Amniotic epithelial cell (primary cell): ENCODE measurements at places on chromosomes 1 and 21.

GRCh38 chr1:233113009-233113879, 162.8 kb downstream of the NTPCR start:
- peak; percentile 100 for DNase-seq

DNA sequence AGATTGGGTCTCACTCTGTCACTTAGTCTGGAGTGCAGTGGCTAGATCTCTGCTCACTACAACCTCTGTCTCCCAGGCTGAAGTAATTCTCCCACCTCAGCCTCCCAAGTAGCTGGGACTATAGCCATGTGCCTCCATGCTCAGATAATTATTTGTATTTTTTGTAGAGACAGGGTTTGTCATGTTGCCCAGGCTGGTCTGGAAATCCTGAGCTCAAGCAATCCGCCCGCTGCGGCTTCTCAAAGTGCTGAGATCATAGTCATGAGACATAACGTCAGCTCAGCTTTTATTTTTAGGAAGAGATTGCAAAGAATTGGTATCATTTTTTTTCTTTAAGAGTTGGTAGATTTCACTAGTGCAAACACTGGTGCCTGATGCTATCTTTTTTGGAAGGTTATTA, 244.9 kb downstream of the DSCAM start:
- DNase-seq = no peak

DNA sequence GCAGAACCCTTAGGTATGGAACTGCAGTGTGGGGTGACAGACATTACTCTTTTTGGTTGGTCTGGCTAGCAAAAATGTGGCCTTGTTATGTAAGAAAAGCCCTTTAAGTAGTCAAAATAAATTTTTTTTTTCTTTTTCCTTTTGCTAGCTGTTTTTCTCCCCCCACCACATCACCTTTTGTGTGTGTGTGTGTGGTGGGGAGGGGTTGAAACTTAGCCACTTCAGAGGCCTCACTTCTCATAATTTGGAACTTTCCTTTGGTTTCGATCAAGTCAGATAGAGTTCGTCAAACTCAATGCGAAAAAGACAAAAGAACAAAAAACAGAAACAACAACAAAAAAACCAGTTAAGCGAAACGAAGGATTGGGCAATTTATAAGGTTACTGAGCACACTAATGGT, 1.9 kb upstream of the PRMT2 start:
- no peak for DNase-seq

DNA sequence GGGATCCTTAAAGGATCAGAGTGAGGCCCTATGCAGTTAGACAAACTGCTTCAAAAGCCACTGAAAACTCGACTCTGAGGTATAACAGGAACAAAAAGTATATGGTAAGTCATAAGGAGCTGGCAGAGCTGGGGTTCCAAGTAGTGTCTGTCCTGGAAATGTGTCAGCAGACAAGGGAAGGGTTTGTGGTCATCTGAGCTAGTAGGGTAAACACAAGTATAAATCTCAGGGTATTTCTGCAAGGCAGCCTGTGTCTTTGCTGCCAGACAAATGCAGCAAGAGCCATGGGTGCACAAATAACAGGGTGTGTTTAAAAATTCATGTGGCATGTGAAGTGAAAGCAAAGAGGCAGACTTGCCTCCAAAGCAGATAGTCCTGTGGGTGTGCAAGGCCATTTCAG, 759.0 kb upstream of the ADAMTS5 start:
- peak; percentile 45 for DNase-seq

- DNase-seq = no peak
Measured at GRCh38 chr1:239306426-239306825, 79.9 kb upstream of the CHRM3 start.

GRCh38 chr1:16396591-16396990, 29.5 kb downstream of the SZRD1 start:
- DNase-seq = peak; percentile 84

- DNase-seq = peak; percentile 57
Measured at GRCh38 chr1:164712131-164713036, 153.4 kb downstream of the PBX1 start.

DNA sequence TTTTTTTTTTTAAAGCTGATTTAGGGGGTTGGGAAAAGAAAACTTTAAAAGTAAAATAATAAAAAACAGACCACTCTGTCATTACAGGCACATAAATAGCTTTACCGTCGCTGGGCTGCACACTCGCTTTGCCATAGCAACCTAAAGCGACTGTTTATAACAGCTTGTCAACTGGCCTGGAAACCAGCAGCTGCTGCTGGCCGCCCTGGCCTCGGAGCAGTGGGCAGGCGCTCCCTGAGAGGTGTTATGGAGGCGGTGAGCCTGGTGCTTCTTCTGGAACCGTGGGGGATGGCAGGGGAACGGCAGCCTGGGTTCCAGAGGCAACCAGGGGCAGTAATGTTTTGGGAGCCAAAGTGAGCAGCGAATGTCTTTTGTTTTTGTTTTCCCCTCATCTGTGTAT, 45.7 kb downstream of the ATP2B4 start:
- DNase-seq = peak; percentile 57

DNA sequence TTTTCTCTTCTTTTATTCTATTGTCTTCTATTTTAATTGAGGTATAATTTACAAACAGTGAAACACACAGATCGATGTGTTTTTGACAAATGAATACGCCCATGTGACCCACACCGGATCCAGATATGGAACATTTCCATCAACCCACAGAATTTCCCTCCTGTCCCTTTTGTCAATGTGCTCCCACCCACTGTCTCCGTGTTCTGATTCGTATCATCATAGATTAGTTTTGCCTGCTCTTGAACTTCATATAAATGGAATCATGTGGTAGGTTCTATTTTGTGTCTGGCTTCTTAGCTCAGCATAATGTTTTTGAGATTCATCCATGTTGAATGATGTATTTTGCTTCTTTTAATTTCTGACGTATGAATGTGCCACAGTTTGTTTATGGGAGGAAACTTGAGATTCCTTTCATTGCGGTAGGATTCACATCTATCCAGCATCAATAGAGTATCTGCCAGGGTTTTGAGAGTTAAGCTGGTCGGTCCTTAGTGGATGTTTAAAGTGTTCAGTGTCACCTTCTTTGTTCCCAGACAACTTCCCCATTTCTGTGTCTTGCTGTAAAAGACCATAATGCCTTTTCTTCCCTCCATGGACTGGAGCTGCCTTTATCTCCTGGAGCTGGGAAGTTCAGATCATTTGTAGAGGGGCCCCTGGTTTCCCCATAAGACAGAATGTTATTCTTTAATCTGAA, 14.7 kb downstream of the NAV1 start:
- no peak for DNase-seq

GRCh38 chr1:157080714-157081113, 18.9 kb downstream of the ETV3L start:
- DNase-seq = no peak

DNA sequence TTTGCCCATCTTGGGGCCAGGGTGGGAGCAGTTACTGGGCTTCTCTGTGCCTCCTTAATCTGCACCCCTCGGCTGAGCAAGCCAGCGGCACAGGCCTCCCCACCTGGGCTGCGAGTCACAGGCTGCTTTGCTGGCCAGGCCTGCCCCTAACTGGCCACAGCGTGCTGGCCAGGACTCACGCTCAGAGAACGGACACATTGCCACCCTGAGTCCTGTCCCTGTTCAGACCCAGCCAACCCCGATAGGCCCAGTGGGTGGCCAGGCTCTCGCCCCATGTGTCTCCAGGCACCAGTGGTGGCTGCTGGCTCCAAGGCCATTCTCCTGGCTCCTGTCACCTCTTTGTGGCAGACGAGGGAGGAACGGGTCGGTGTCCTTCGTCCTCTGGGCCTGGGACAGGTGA, 61.3 kb downstream of the MORN1 start:
- no peak for DNase-seq

- DNase-seq = no peak
Measured at GRCh38 chr1:157721985-157722384, 21.4 kb upstream of the FCRL3 start.

GRCh38 chr1:243754348-243754747, 95.7 kb downstream of the AKT3 start:
- no peak for DNase-seq

DNA sequence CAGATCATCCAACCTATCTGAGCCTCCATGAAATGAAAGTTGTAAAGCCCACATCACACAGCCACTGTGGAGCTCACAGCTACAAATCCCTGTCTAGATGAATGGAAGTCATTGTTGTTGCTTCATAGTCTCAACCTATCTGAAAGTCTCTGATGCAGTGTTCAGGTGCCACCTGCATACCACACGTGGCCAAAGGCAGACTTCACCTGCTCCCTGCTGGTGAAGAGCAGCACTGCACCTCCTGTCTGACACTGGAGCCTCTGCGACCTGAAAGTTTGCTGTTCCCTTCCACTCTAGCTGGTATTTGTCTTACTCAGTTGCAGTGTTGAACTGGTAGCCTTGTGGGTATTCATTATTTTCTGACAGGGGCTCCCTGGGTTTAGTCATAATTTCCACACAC, 18.4 kb downstream of the LORICRIN start:
- DNase-seq = no peak

GRCh38 chr1:121516234-121516967, 331.6 kb downstream of the SRGAP2C start:
- peak; percentile 7 for DNase-seq

DNA sequence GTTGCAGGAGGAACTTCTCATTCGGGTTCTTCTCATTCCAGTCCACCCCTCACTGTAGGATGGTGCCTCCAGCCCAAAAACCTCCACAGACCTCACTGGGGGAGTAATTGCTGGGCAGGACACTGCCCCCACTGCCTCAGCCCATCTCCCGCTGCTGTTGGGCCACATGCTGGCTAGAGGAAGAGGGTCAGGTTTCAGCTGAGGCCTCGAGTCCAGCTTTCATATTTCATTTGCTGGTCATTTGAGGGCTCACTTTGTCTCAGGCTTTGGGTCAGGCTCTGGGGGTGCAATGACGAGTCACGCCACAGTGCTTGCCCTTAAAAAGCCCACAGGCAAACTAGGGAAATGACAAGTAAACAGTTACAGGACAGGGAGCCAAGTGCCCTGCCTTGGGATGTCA, 9.3 kb downstream of the CDK18 start:
- DNase-seq = no peak

- DNase-seq = no peak
Measured at GRCh38 chr1:23796466-23797271, 3.9 kb downstream of the GALE start.

GRCh38 chr1:102967786-102968185, 140.5 kb downstream of the COL11A1 start:
- DNase-seq = peak; percentile 6

DNA sequence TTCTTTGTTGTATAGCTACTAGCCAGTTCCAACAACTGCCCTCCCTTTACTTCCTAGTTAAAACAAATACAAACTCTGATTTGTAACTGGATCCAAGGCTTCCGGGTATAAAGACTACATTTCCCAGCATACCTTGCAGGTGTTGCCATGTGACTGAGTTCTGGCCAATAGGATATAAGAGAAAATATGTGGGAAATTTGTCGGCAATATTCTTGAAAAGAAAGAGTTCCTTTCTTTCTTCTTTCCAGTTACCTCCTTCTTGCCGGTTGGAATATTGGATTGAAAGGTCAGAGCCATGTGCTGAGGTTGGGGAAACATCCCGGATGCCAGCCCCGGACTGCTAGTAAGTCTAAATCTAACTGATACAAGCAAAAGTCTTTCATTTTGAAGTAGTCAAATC, 23.0 kb upstream of the ZBTB40 start:
- peak; percentile 66 for DNase-seq

- DNase-seq = no peak
Measured at GRCh38 chr1:31372751-31373055, 173 bp downstream of the FABP3 start.

GRCh38 chr21:44453120-44453519, 2.2 kb upstream of the LRRC3 start:
- DNase-seq = no peak

- peak; percentile 64 for DNase-seq
Measured at GRCh38 chr1:75908717-75909152, 23.5 kb downstream of the ASB17 start.

DNA sequence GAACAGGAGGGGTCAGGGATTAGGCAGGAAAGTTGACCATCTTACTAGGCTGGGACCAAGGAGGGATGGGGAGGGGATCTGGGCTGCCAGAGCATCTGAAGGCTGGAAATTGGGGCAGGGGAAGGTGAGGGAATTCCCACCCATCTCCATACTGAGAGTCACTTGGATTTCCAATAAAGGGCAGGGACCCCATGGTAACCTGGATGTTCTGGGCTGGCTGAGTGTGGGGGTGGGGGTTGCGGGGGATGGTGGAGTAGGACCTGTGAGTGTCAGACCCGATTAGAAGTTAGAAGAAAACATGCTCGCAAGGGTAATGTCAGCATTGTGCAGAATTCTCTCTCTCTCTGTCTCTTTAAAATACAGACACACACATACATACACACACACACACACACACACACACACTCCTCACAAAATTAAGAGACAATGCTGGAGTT, 40.0 kb upstream of the EPS15 start:
- no peak for DNase-seq

DNA sequence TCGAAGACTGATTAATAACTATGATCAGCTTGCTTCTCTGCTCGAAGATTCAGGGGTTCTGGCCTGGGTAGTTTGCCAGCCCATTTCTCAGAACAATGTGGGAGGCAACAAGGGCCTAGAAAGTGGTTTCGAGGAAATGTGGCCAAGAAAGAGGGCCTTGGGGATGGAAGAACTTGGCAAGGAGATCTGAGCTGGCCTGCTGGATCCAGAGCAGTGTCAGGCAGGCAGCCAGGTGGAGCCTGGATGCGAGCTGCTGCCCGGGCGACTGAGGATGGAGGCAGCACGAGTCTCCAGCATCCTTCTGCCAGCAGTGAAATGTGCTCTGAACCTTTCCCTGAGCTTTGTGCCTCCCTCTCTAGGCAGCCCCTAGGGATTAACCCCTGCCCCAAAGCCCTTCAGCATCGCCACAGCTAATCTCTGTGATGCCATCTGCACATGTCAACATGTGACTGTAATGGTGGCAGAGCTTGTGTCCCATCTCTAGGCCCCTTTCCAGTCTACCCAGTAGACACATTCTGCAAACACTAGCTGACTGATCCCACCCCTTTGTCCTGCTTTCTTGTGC, 61.0 kb upstream of the NEK2 start:
- no peak for DNase-seq

DNA sequence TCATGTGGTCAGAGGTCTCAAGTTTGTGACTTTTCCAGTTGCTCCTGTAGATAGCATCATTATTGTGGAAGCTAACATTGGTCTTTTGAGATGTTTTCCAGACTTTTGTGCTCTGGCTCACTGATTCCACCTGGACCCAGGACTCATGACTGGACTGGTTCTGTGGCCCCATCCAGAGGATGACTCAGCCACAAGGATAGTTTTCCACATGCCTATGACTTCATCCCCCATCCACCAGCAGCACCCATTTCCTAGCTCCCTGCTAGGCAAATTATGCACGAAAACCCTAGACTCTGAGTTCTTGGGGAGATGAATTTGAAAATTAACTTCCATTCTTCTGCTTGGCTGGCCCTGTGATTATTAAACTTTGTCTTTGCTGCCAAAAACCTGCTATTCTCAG, 949.3 kb downstream of the MRPL39 start:
- DNase-seq = no peak

GRCh38 chr1:229156872-229157271, 114.0 kb upstream of the RAB4A start:
- DNase-seq = no peak

GRCh38 chr21:33908760-33909159, 6.8 kb downstream of the ATP5PO start:
- DNase-seq = no peak

- DNase-seq = no peak
Measured at GRCh38 chr1:192608671-192609070, 27.3 kb upstream of the RGS13 start.
